Activated CD4-positive, alpha-beta T cell treated with anti-CD3 and anti-CD28 coated beads for 36 hours (primary cell): ENCODE measurements at places on chromosomes 2 and 18. TPM values are rescaled to one million over a fixed set of nuclear protein-coding genes. Genes with fewer than 3 reads are reported as not detected.

GRCh38 chr2:182432051-182432450 lies 5.2 kb upstream of the PDE1A start:
- no peak for DNase-seq
- H3K4me3 ChIP-seq, result no peak overlapping the region
- H3K27me3 ChIP-seq, result peaks cover 2% of the 10 kb centered on the region
- H3K36me3 ChIP-seq, result no peaks in the 10 kb centered on the region
- no peak overlapping the region for H3K27ac ChIP-seq

DNA sequence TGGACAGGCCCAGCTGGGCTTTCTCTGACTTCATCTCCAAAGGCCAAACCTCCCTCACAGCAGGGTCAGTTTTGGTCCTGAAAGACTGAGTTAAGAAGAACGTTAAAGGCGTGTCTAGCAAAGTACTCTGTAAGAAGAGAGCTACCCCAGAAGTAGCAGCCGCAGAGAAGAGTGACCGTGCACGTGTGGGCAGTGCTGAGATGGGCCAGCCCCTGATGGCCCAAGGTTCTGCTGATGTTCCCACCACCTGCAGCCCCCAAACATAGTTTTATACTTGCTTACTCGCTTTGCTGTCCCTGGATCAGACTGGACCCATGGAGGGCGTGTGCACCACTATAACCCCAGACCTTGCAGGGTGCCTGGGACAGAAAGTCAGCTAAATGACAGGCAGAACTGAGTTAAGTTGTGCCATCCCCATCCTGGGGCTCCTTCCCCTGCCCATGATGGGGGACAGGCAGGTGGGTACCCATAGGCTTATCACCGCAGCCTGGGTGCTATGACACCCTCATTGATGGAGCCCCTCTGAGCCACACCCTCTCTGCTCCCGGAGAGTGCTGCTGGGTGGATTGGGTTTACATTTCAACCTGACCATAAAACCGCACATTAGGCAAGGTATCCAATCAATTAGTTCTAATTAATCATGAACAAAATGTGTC lies 367.3 kb upstream of the HS6ST1 start:
- peaks cover 3% of the 10 kb centered on the region for H3K4me1 ChIP-seq
- no peaks in the 10 kb centered on the region for H3K36me3 ChIP-seq
- no peak for DNase-seq
- H3K27me3 ChIP-seq, result no peaks in the 10 kb centered on the region
- H3K27ac ChIP-seq, result no peak overlapping the region

DNA sequence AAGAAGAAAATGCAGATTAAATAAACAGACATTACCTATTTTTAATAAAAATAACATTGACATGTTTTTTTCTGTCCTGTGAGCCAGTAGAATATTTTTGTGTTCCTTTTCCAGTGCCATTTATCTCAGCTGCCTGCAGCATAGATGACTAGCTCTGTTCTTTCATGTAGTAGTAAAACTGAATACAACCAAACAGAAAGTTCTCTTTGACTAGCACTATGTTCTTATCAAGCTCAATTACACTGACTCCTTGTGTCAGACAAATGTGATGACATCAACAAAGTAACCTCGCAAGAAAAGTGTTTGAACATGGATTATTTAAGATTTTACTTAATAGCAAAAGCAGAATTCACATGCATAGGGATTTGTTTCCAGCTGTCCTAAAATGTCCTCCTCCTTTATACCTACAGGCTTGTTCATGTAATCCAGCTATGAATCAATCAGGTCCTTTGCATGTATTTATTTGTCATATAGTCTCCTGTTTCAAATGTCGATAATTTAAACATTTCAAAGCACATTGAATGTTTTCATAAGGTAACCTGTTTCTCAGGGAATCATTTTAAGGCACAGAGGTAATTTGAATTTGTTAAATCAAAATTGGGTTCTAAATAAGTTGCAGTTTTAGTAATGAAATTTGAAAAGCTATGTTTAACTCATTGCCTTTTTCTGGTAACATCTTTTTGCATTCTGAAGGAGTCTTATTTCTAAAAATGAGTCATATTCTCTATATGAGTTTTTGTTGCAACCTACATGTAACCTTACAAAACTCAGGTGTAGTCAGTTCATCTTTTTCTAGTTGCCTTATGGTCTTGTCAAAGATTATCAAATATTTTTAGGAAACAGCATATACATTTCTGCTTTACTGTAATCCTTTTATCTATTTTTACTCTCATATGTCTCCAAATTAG lies 215.3 kb upstream of the GULP1 start:
- peaks cover 6% of the 10 kb centered on the region for H3K4me1 ChIP-seq
- no peak for DNase-seq
- no peak overlapping the region for H3K4me3 ChIP-seq
- no peak overlapping the region for H3K27ac ChIP-seq
- no peaks in the 10 kb centered on the region for H3K36me3 ChIP-seq

DNA sequence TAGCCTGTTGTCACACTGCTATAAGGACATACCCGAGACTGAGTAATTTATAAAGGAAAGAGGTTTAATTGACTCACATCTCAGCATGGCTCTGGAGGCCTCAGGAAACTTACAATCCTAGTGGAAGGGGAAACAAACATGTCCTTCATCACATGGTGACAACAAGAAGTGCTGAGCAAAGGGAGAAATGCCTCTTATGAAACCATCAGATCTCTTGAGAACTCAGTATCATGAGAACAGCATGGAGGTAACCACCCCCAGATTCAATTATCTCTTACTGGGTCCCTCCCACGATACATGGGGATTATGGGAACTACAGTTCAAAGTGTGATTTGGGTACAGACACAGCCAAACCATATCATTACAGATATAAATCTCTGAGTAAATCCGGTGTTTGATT lies 148.7 kb downstream of the PRPF40A start:
- no peak overlapping the region for H3K4me3 ChIP-seq
- no peak overlapping the region for H3K27ac ChIP-seq
- no peak for DNase-seq
- peaks cover 8% of the 10 kb centered on the region for H3K4me1 ChIP-seq
- H3K27me3 ChIP-seq, result peaks cover 10% of the 10 kb centered on the region

- H3K4me3 ChIP-seq, result no peak overlapping the region
- H3K27me3 ChIP-seq, result no peaks in the 10 kb centered on the region
- no peak for DNase-seq
- no peaks in the 10 kb centered on the region for H3K4me1 ChIP-seq
- H3K27ac ChIP-seq, result no peak overlapping the region
These were observed 117.6 kb upstream of the TTN start for GRCh38 chr2:178924817-178925216.

GRCh38 chr18:34611904-34612303 lies 98.2 kb upstream of the DTNA start:
- H3K27me3 ChIP-seq, result no peaks in the 10 kb centered on the region
- no peak overlapping the region for H3K4me3 ChIP-seq
- DNase-seq, result no peak

DNA sequence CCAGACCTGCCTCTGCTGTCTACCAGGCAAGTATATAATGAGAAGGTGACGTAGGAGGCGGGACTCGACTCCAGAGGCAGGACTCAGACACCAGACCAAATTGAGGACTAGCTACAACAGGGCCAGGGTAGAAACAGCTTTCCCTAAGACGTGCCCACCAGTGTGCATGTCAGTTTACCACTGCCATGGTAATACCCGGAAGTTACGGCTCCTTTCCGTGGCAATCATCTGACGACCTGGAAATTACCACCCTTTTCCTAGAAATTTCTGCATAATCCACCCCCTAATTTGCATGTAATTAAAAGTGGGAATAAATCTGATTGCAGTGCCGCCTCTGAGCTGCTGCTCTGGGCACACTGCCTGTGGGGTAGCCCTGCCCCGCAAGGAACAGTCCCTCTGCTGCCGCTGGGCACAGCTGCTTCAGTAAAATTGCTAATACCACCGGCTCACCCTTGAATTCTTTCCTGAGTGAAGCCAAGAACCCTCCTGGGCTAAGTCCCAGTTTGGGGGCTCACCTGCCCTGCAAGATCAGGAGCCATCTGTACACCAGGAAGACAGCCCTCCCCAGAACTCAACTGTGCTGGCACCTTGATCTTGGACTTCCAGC lies 59.1 kb downstream of the ODC1 start:
- no peak for DNase-seq
- H3K36me3 ChIP-seq, result no peaks in the 10 kb centered on the region
- no peaks in the 10 kb centered on the region for H3K27me3 ChIP-seq
- peak overlapping the region; percentile 9 for H3K27ac ChIP-seq
- no peak overlapping the region for H3K4me3 ChIP-seq

GRCh38 chr2:24588294-24588693 lies 97.2 kb downstream of the NCOA1 start:
- H3K27ac ChIP-seq, result no peak overlapping the region
- H3K4me1 ChIP-seq, result peaks cover 39% of the 10 kb centered on the region
- no peak for DNase-seq
- H3K4me3 ChIP-seq, result no peak overlapping the region
- H3K27me3 ChIP-seq, result no peaks in the 10 kb centered on the region
- H3K36me3 ChIP-seq, result peaks cover 30% of the 10 kb centered on the region

DNA sequence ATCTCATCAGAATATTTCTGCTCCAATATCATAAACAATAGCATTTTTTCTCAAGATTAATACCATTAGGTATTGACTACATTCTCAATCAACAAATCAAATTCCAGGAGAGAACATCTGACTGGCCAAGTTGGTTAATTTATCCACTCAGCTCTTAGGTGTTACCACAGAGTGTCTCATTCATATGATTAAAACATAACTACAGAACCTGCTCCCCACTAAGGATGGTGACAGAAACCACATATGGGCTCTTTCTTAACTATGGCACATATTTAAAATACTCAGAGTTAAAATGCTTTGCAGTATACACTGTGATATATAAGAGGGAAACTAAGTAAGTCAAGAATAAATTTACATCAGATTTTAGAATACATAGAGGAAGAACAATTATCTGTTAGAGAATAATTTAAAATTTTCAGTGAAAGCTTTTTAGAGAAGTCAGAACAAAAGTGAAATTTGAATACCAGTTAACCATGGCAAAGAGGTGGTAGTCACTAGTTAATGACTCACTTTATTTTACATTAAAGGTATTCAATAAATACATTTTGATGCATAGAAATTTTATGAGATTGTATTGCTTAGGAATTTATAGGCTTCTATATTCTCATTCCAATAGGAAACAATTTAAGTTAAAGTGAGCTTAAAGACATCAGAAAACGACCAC lies 1120.8 kb upstream of the TMEFF2 start:
- no peaks in the 10 kb centered on the region for H3K27me3 ChIP-seq
- no peak for DNase-seq
- H3K27ac ChIP-seq, result no peak overlapping the region

DNA sequence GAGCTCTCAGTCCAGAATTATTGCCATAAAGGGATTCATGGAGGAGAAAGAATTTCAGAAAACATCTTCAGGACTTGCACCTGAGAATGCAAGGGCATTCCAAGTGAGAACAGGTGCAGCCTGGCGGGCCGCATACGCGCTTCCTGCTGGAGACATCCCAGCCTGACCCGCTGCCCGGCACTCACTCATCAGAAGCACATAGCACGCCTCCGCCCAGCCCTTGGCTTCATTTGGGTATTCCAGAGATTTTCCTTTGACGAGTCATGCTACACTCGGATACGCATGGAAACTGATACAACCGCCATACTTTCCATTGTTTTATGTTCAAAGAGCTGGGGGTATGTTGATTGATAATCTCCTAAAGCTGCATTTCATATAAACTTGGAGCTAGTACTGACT lies 228.0 kb upstream of the ID2 start:
- DNase-seq, result no peak
- H3K4me3 ChIP-seq, result no peak overlapping the region
- no peak overlapping the region for H3K27ac ChIP-seq
- no peaks in the 10 kb centered on the region for H3K36me3 ChIP-seq
- H3K4me1 ChIP-seq, result peaks cover 42% of the 10 kb centered on the region

DNA sequence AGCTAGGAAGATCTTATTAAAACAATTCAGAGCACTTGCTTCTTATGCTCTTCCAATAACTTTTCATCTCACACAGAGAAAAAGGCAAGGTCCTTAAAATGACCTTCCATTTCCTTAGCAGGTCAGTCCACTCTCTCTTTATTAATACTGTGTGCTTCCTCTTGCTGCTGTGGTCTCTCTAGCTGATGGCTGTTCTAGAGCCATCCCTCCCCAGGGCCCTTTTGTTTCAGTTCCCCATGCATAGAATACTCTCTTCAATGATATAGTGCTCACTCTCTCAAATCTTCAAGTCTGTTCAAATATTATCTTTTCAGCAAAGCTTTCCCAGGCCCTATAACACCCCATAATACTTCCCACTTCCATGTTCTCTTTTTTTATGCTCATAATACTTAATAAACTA lies 469.3 kb downstream of the METTL4 start:
- no peak overlapping the region for H3K4me3 ChIP-seq
- H3K36me3 ChIP-seq, result no peaks in the 10 kb centered on the region
- H3K27me3 ChIP-seq, result peaks cover 1% of the 10 kb centered on the region
- H3K27ac ChIP-seq, result no peak overlapping the region
- no peak for DNase-seq

- H3K36me3 ChIP-seq, result peaks cover 1% of the 10 kb centered on the region
- H3K4me1 ChIP-seq, result peaks cover 14% of the 10 kb centered on the region
- no peak overlapping the region for H3K27ac ChIP-seq
- no peak for DNase-seq
- no peaks in the 10 kb centered on the region for H3K27me3 ChIP-seq
- no peak overlapping the region for H3K4me3 ChIP-seq
These were observed 105.4 kb upstream of the FAM117B start for GRCh38 chr2:202529389-202529788.

GRCh38 chr2:138223319-138223718 lies 259.0 kb downstream of the HNMT start:
- DNase-seq, result no peak
- H3K27ac ChIP-seq, result no peak overlapping the region
- no peaks in the 10 kb centered on the region for H3K36me3 ChIP-seq
- H3K4me3 ChIP-seq, result no peak overlapping the region

- peaks cover 63% of the 10 kb centered on the region for H3K36me3 ChIP-seq
- no peaks in the 10 kb centered on the region for H3K27me3 ChIP-seq
- H3K4me3 ChIP-seq, result no peak overlapping the region
These were observed 75.3 kb upstream of the CHN1 start for GRCh38 chr2:175080479-175080878.

DNA sequence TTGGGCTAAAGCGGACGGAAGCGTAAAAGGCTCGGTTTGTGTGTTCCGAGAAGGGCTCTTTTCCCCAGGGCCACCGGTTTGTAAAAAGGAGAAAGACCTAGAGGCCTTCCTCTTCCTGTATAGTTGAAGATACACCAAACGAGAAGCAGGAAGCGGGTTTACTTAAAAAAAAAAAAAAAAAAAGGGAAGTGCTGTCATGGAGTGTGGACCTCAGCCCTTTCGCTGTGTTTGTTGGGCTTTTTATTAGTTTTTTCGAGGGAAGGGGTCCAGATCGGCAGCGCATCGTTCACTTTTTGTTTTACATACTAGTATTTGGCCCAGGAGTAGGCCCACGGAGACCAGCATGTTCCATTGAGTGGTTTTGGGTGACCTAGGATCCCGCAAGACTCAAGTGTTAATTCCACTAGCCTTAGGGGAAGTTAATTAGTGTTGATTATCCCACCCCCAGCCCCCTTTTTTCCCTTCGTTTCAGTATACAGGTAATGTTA lies 676 bp downstream of the ACTR2 start:
- peaks cover 34% of the 10 kb centered on the region for H3K4me1 ChIP-seq
- peak overlapping the region; percentile 98 for H3K27ac ChIP-seq
- DNase-seq, result no peak
- H3K36me3 ChIP-seq, result peaks cover 30% of the 10 kb centered on the region
- no peaks in the 10 kb centered on the region for H3K27me3 ChIP-seq

Gene GAD1
- total RNA-seq, result 6.5 TPM

Gene KATNAL2
- 1.4 TPM for total RNA-seq

Gene PIKFYVE
- 21.5 TPM for total RNA-seq

Gene NEU2
- not detected for total RNA-seq

Gene HOXD8
- not detected for total RNA-seq

Gene FNDC4
- total RNA-seq, result not detected

Gene CPLX4
- not detected for total RNA-seq

Gene GPR45
- total RNA-seq, result not detected

Gene PLGLB1
- 1.1 TPM for total RNA-seq

Gene FEV
- not detected for total RNA-seq

Gene IL1RL2
- total RNA-seq, result 1.7 TPM

Gene ANKRD23
- total RNA-seq, result 5.1 TPM

Gene MYCN
- 0.28 TPM for total RNA-seq
